GOT3 (cell line): ENCODE measurements at places on chromosomes 16 and 17.
A peak's percentile ranks its signal among the peaks of the same experiment; 100 is the strongest.

DNA sequence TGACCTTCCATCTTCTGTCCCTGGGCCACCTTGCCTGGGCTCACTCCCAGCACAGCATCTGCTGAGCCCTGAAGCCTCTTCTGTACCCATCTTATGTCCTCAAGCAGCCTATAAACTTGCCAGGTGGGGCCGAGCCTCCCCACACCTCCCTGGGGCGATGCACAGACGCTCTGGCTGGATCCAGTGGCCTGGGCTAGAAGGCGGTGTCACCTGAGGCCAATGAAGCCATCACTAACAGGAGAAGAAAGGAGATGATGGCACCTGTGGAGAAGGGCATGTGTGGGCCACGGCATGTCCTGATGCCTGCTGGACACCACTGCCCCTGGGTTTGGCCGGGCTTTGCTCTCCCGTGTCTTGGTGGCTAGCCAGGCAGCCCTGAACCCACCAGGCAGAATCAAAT, 45.5 kb downstream of the PEMT start:
- no peak for DNase-seq

GRCh38 chr17:15502369-15503112, 35.1 kb upstream of the CDRT4 start:
- peak; percentile 60 for DNase-seq

DNA sequence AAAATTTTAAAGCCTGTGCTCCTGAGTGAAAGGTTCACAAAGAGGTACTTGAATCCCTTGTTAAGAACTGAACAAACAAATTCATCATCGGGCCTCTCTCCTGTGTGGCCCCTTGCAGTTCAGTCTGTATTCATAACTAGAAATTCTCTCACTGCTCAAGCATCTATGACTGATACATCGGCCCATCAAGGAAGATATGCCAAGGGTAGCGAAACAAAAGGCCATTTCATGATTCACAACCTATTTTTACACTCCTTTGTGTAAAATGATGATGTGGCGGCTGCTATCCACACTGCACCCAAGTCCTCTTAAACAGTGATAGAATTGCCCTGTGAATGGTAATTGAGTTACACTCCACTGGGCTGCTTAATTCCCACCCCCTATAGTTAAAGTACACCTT, 204.6 kb downstream of the STX8 start:
- no peak for DNase-seq

DNA sequence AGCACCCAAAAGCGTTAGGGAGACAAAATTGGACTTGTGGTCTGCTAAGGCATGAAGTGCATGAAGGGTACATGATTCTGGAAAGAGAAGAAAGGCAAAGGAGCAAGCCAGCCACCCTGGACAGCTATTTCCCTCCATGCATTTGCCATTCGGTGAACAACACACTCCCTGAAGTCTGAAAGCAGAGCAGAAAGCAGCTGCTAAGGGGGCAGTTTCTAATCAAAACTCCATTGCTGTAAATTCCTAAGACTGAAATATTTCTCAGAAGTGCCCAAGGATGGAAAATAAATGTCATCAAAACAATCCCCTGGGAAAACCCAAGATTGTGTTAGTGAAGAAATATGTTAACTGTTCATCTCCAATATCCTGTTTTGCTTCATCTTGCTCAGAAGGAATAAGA, 44.3 kb downstream of the PMP22 start:
- DNase-seq: no peak

DNA sequence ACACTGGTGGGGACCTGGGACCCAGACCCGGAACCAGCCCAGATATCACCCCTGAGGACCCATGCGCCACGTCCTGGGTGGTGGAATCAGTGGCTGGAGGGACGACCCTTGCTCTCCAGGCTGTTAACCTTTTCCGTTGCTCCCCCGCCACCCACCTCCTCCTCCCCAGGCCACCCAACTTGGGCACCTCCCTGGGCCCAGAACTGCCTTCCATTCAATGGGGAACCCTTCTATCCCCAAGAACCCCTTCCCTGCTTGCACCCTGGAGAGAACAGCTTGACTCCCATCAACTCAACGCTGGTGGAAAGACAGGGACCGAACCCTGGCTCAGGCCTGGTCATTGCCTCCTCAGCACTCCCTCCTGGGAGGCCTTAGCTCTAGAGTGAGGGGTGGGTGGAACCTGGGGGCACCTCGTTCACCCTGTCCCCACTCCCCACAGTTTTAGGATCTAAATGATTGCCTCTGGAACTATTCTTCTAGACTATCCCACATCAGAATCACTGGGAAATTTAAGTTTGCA, 5.7 kb upstream of the IL32 start:
- DNase-seq: no peak

- no peak for DNase-seq
These were observed 535.2 kb upstream of the CDH11 start for GRCh38 chr16:65657071-65657494.
